NCI-H146 (cell line): ENCODE measurements at places on chromosomes 2 and 18.

- no peak for DNase-seq
These were observed 679.2 kb downstream of the NYAP2 start for GRCh38 chr2:226078666-226079065.

GRCh38 chr18:60266558-60266957, 106.0 kb downstream of the MC4R start:
- no peak for DNase-seq

GRCh38 chr2:130987519-130988425, 105.5 kb downstream of the FAM168B start:
- DNase-seq = no peak

GRCh38 chr2:19611491-19612332, 253.3 kb upstream of the OSR1 start:
- DNase-seq = peak; percentile 94

GRCh38 chr2:215851082-215851481, 162.3 kb downstream of the MREG start:
- DNase-seq = no peak

GRCh38 chr2:217316743-217317142, 456.9 kb upstream of the TNP1 start:
- no peak for DNase-seq

DNA sequence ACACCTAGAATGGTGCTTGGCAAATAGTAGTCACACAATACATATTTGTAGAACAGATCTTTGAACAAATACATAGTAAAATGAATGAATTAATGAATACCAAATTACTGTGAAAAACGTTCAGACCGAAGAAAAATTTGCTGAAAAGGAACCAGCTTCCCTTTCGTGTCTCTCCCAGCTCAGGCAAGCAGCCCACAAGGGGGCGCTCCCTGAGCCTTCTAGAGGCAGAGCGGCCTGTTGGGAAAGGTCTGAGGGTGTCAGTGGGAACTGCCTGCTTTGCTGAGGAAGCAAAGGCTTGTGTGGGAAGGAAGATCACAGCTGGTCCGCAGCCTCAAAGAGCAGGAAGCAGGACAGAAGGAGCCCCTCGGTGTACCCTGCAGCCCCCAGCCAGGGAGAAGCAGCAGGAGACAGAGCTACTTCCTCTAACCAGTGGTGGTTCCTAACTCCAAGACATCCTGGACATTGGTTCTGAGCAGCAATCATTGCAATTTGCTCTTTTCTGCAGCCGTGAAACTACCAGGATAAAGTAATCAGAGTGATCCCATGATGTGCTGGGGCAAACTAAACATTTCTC, 231.1 kb downstream of the ANKRD30B start:
- peak; percentile 12 for DNase-seq

- no peak for DNase-seq
These were observed 156.1 kb upstream of the TRIB2 start for GRCh38 chr2:12560618-12561017.

DNA sequence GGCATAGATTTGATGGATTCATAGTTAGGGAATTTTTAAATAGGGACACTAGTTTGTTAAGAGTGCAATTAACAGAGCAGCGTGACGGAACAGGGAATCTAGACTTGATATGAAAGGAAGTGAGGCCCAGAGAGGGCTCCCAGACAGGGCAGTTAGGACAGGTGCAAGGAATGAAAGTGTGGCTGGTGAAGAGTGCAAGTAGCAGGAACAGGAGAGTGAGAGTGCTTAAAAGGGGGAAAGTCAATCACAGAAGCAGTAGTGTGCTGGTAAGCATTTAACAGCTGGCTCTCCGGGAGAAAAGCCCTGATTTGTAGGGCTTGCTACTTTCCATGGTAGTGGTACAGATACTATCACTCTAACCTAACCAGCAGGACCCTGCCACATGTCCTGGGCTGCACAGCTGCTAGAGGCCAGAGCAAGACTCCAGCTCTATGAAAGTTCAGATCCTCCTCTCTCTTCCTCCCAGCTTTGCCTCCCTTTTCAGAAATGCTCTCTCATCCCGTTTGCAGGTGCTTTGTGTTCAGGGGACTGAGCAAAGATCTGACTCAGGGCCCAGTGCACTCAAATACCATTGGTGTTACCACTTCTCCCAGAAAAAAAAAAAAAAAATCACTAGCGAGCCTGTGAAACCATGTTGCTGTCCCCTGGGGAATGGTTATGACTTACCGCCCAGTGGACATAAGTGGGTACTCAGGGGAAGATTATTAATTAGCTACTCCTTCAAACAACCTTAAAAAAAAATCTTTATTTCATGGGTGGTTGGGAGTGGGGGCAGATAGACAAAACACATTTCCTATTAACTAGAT, 18.1 kb upstream of the GCFC2 start:
- no peak for DNase-seq

DNA sequence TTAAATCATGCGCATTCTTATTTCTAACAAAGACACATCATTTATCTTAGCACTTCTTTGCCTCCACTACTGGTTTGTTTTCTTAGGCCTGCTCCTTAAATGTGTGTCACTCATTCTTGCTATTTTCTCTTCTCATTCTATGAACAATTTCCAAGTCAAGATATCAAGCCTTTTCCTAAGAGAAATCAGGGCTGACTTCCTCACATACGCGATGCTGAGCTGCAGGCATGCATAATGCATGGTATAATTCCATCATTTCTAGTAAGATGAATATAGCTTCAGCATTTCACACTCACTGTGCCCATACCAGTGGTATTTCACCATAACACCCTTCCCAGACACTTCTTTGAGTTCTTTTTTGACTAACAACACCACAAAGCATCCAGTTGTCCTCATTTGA, 838.9 kb upstream of the DDX18 start:
- DNase-seq = no peak

GRCh38 chr2:222671259-222672067, at the start of gene MOGAT1:
Gene MOGAT1, plus strand, starts transcription at chr2:222671658. Its CDS starts 128 bp downstream, at chr2:222671786.
- peak; percentile 57 for DNase-seq

GRCh38 chr2:197707316-197708213, 2.4 kb downstream of the MARS2 start:
- DNase-seq = no peak

DNA sequence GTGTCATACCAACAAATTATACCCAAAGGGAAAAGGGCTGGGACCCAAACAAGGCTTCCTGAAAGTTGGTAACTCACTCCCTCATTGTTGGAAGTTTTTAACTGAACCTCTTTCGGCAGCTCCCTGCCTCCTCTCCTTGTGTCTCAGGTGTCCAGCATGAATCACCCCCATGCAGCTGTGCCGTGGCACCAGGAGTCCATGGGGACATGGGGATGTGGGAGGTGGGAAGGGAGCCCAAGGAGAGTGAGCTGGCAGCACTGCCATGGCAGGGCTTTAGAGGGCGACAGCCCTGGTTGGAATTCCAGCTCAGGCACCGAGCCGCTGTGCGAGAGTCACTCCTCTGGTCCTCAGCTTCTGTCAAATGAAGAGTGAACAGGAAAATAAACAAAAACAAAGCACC, 12.5 kb upstream of the GYPC start:
- DNase-seq = no peak

- DNase-seq = no peak
These were observed 200.8 kb downstream of the EIPR1 start for GRCh38 chr2:3176869-3177255.

- DNase-seq = no peak
These were observed 585 bp upstream of the MOB1A start for GRCh38 chr2:74179063-74179865.

GRCh38 chr18:59904011-59904601, 4.3 kb downstream of the PMAIP1 start:
- no peak for DNase-seq

- no peak for DNase-seq
These were observed 308.5 kb downstream of the EPHA4 start for GRCh38 chr2:221263573-221263972.

DNA sequence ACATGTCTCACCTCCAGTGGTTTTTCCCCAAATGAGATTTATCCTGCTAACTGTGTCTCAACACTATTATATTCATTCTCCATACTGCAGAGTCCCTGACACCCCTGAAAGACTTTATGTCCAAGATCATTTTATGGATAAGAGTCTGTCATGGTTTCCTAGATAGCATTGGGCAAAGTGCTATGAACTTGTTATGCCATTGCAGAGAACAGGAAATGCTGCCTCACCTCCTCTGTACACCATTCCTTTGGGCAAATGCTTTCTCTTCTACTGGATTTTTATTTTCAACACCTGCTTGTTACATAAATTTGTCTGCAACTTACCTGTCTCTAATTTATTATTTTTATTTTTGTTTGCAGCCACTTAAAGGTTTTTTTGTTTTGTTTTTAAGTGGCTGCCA, 652.5 kb upstream of the FAM98A start:
- no peak for DNase-seq

GRCh38 chr2:84373391-84373790, 85.7 kb downstream of the SUCLG1 start:
- no peak for DNase-seq

DNA sequence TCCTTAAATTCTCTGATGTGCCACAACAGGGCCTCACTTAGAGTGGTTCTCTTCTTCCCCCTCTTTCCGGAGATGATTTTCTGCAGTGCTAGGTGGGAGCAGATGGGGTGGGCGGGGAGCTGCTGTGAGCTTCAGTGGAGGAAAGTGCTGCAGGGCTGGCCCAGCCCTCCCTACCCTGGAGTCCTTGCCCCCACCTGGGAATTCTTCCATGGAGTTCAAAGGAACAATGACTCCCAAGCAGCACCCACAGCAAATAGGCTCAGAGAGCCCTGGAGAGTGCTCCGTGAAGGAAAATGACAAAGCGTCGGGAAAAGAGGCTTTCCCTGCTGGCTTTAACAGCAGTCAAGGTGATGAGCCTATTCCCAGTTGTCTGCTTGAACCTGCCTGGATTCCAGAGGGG, 28.8 kb downstream of the LOXHD1 start:
- DNase-seq = no peak

DNA sequence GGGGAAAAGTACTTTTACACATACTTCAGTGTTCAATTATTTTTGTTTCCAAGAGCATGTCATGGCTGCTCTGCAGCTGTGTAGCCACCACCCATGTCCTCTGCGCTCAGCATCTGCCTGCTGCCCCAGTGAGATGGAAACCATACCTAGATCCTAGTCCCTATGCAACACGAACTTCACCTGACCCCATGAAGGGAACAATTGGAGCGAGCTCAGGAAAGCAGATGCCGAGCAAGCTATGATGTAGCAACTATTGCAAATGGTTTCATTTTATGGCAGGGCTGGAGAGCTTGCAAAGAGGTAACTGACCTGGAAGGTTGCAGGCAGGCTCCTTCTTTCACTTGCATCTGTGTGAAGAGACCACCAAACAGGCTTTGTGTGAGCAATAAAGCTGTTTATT, 1.3 kb upstream of the CCDC141 start:
- no peak for DNase-seq

DNA sequence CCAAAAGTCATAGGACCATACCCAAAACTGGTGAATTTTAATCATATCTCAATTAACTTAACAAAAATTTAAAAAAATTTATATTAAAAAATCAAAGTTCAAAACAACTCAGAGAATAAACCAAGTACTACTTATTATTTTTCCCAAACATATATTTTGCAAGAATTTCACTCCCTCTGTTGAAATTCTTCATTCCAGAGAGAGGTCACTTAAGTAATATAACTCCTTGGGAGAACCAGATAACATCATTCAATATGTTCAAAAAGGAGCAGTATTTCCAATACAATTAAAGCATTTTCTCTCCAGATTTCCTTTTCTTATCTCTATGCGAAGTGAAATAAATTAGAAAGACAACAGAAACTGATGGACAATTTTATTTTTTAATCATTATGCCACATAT, 165.9 kb upstream of the RND3 start:
- no peak for DNase-seq

- no peak for DNase-seq
These were observed 173.8 kb downstream of the ICOS start for GRCh38 chr2:204110338-204110741.

DNA sequence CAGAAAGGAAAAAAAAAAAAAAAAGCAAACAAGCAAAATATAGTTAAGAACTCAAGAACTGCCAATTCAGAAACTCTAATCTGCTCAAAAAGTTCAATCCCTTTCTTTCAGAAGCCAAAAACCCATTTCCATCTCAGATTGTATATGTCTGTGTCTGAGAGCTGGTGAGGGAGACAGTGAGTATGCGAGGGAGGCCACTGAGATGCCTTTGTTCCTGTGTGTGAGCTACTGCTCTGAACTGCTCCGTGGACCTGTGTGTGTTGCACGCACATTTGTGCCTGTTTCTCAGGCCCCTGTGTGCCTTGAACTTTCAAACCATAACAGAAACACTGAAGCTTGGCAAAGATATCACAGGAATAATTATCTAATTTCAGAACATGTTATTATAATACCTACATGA, 2.5 kb upstream of the PKDCC start:
- DNase-seq = no peak

GRCh38 chr2:45171136-45171501, 161.9 kb upstream of the SIX2 start:
- no peak for DNase-seq

- no peak for DNase-seq
These were observed 4.0 kb upstream of the SLC11A1 start for GRCh38 chr2:218378053-218378452.

GRCh38 chr2:159136391-159136790, 150.1 kb downstream of the WDSUB1 start:
- no peak for DNase-seq

- DNase-seq = no peak
These were observed 41.5 kb downstream of the SLC38A11 start for GRCh38 chr2:164913640-164914350.

GRCh38 chr2:215743066-215743465, 270.3 kb downstream of the MREG start:
- DNase-seq = no peak

GRCh38 chr2:8494151-8494550, 187.7 kb upstream of the ID2 start:
- no peak for DNase-seq

DNA sequence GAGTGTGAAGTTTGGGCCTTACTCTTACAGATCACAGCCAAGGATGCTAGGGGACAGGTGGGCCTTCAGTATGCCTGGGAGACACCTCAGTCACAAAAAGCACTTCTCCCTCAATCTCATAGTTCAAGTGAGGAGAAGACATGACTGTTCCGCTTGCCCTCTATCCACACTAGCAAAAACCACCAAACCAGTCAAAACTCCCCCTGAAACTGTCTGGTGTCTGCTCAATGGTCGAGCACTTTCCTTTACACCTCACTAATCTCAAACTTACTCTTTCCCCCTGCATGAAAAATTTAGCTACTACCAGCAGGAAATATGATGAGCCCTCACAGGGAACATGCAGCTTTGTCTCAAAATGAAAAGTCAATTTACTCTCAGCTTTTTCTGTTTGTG, 232.2 kb downstream of the TRIB2 start:
- no peak for DNase-seq

DNA sequence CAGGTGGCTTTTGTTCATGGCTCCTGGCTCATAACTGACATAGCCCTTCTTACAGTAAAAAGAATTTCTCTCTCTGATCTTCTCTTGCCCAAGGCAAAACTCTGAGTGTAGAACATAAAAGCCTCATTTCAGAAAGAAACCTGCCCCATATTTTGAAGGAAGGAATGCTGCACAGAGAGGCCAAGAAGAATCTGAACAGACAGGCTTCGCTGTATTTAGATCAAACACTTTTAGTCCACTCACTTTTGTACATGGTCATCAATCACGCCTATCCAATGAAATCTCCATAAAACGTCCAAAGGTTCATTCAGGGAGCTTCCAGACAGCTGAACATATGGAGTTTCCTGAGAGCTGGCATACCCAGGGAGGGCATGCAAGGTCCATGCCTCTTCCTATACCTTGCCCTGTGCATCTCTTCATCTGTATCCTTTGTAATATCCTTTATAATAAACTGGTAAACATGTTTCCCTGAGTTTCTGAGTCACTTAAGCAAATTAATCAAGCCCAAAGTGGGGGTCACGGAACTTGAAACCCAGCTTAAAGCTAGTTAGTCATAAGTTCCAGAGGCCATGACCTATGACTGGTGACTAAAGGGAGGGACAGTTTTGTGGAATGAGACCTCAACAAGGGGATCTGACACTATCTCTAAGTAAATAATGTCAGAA, 62.5 kb upstream of the TMEM247 start:
- DNase-seq = no peak
